A549 treated with dexamethasone at 1 μM for 4 hours (cell line): ENCODE measurements at places on chromosomes 4 and X. TPM values are rescaled to one million over a fixed set of nuclear protein-coding genes. Genes with fewer than 3 reads are reported as not detected.

Gene NDST4
- 0.06 TPM in 1 of 5 replicates, not detected in the others for total RNA-seq

Gene F9
- total RNA-seq: not detected in 5 replicates

Gene ADH1A
- total RNA-seq: not detected in 5 replicates

Gene PAGE5
- total RNA-seq: not detected in 5 replicates

Gene ETDB
- total RNA-seq: not detected in 5 replicates

Gene TGIF2LX
- total RNA-seq: not detected in 5 replicates

Gene OCIAD2
- 88.3 to 149 TPM (median 98.2 TPM) in 5 replicates for total RNA-seq
